Nephron progenitor cell (in vitro differentiated cells): ENCODE measurements at places on chromosomes 12 and 14.

- H3K4me1 ChIP-seq = no peaks in the 10 kb centered on the region
- H3K27ac ChIP-seq = no peak overlapping the region
- no peaks in the 10 kb centered on the region for H3K36me3 ChIP-seq
- DNase-seq = no peak
Observed at GRCh38 chr14:48771717-48772116, 814.5 kb downstream of the RPS29 start.

DNA sequence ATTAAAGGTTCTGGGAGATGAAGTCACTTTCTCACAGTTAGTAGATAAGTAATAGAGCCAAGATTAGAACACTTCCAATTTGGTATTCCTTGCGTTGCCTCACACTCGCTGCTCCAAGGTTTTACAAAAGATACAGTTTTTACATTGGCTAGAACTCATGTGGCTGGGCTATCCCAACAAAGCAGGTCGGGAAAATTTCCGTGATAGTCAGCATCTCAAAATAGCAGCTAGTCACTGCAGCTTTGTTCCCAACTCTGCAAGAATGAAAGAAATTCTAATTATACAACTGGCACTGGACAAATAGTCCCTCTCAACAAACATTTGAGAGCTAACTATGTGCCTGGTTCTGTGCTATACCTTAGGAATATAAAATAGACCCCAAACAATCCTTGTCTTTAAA is 24.6 kb upstream of the PPP1R12A start:
- H3K4me1 ChIP-seq = no peaks in the 10 kb centered on the region
- peaks cover 13% of the 10 kb centered on the region for H3K27me3 ChIP-seq
- no peak overlapping the region for H3K4me3 ChIP-seq
- H3K36me3 ChIP-seq = peaks cover 6% of the 10 kb centered on the region
- DNase-seq = no peak

DNA sequence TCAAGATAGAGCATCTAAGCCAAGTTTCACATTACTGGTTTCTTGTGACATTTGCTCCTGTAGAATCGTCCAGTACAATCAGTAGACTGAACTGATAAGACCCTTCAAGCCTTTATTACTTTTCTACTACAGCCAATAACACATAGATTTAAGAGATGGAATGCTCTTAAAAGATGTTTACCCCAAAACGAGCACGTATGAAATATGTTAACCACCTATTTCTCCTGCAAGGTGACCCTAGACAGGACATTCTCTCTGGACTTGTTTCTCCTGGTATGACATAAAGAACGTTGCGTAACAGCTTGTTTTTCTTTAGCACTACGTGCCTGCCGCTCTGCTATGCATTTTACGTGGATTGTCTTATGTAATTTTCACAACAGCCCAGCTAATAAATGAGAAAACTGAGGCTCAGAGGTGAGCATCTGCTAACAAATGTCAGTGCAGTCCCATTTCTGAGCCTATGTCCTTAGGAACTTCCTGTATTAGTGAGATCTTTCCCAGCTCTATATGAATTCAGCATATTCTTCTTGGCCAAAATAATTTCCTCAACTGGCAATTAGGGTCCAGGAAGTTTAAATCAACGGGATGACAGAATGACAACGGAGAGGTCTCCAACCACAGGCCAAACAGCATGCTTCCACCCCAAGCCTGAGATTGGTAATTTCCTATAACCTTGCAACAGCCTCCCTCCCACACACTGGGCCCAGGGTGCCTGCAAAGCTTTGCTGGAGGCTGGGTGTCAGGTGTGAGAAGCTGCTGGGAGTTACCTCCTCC is 3.7 kb downstream of the NFKBIA start:
- peaks cover 55% of the 10 kb centered on the region for H3K4me1 ChIP-seq
- H3K27me3 ChIP-seq = no peaks in the 10 kb centered on the region
- peak overlapping the region; percentile 64 for H3K27ac ChIP-seq
- no peak for DNase-seq
- H3K36me3 ChIP-seq = peaks cover 42% of the 10 kb centered on the region

DNA sequence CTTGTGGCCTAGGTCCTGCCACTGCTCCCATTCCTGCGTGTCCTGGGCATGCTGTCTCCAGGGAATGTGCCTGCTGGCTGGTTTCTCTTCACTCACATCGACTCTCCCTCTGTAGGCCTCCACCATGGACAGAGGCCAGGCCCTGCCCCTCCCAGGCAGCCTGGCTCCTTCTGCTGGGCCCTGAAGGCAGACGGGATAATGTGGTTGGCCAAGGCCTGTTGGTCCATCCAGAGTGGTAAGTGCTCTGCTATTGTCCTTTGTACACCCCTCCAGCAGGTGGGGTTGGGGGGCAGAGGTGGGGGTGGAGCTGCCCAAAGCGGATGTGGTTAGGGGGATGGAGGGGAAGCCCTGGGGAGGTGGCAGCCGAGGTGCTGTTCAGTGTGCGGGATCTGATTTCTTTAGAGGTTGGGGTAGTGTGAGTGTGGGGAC is 9.5 kb upstream of the NR4A1 start:
- no peak overlapping the region for H3K27ac ChIP-seq
- no peak for DNase-seq
- H3K36me3 ChIP-seq = no peaks in the 10 kb centered on the region
- peaks cover 9% of the 10 kb centered on the region for H3K27me3 ChIP-seq
- H3K4me3 ChIP-seq = no peak overlapping the region

DNA sequence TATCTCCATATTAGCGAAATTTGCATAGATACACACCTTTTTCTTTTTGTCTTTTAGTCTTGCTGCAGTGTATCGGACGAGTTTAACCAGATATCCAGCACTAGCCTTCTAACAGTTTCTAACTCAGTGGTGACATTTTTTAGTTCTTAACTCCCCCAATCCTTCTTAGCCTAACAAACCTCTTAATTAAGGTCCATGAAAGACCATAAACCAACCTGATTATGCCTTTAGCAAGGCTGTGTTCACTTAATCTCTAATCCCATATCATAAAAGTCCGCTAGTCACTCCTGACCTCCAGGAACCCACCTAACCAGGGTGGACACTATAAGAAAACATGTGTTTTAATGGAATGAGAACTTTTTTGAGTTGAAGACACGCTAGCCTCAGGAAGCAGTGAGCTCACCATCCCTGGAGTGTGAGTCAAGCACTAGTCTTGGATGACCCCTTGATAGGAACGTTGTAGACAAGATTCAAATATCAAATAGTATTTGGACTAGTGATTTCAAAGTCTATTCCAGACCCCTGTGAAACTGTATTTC is 9.5 kb downstream of the CDKN1B start:
- peaks cover 17% of the 10 kb centered on the region for H3K27me3 ChIP-seq
- H3K4me1 ChIP-seq = peaks cover 49% of the 10 kb centered on the region
- peak overlapping the region; percentile 98 for H3K4me3 ChIP-seq
- no peak for DNase-seq
- peak overlapping the region; percentile 98 for H3K27ac ChIP-seq

DNA sequence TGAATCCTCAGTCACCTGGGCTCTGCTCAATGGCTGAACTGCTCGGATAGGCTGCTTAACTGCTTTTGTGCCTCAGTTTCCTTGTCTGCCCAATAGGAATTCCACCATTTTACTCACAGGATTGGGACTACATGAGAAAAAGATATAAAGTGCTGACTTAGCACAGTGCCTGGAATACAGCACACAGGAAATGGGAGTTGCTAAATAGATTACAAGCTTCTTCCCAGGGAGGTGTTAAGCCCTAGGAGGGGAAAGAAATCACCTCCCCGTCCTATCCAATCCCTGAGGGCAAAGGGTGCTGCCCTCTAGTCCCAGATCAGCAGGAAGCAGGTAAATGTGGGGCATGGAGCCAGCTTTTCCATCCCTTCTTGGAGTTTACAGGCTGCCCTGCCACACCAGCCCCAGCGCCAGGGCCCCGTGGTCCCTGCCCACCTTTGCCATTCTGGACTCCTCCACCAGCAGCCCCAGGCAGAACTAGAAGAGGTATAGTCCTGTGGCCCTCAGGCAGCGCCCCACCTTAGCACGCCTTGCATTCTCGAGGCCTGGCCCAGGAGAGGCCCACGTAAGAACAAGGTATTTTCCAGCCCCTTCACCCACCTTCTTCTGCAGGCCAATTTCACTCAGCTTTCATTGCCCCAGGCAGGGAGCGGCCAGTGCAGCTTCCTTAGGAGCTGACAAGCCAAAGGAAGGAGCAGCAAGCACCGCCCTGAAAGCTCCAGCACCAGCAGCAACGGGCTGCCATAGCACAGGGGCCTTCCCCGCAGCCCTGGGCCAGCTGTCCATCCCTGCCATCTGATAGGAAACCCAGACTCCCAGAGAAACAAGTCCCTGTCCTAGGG is 28.8 kb upstream of the RPLP0 start:
- peaks cover 99% of the 10 kb centered on the region for H3K4me1 ChIP-seq
- no peak overlapping the region for H3K4me3 ChIP-seq
- DNase-seq = no peak
- no peaks in the 10 kb centered on the region for H3K27me3 ChIP-seq
- peak overlapping the region; percentile 98 for H3K27ac ChIP-seq

GRCh38 chr12:57162553-57163125 is 15.2 kb upstream of the LRP1-AS start:
- DNase-seq = no peak
- H3K4me1 ChIP-seq = peaks cover 40% of the 10 kb centered on the region
- H3K36me3 ChIP-seq = peaks cover 75% of the 10 kb centered on the region
- no peak overlapping the region for H3K27ac ChIP-seq
- H3K27me3 ChIP-seq = no peaks in the 10 kb centered on the region

GRCh38 chr14:92684801-92685560 is 63.4 kb downstream of the LGMN start:
- peaks cover 45% of the 10 kb centered on the region for H3K27me3 ChIP-seq
- no peak overlapping the region for H3K4me3 ChIP-seq
- no peak overlapping the region for H3K27ac ChIP-seq
- H3K36me3 ChIP-seq = no peaks in the 10 kb centered on the region

GRCh38 chr12:29460082-29460481 is 37.4 kb downstream of the OVCH1 start:
- no peaks in the 10 kb centered on the region for H3K4me1 ChIP-seq
- no peak overlapping the region for H3K4me3 ChIP-seq
- no peak for DNase-seq
- no peaks in the 10 kb centered on the region for H3K27me3 ChIP-seq
- H3K36me3 ChIP-seq = no peaks in the 10 kb centered on the region
- no peak overlapping the region for H3K27ac ChIP-seq

DNA sequence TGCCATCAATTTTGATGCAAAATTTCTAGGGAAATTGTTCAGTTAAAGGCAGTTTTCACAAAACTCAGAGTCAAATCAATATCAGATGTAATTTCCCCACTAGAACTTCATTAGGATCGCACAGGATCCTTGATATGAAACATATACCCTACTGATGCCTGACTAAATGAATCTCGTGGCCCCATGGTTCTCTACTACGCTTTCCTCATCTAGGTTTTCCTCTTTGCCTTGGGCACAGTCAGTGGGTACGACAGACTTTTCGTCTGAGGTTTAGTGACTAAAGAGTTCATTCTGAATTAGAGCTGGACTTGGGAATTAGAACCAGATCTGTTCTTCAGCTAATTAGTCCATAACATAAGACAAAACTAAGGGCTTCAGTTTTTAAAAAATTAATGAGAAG is 42.5 kb upstream of the GNPNAT1 start:
- peaks cover 4% of the 10 kb centered on the region for H3K27me3 ChIP-seq
- peaks cover 45% of the 10 kb centered on the region for H3K4me1 ChIP-seq
- H3K27ac ChIP-seq = no peak overlapping the region
- peaks cover 4% of the 10 kb centered on the region for H3K36me3 ChIP-seq
- DNase-seq = no peak

DNA sequence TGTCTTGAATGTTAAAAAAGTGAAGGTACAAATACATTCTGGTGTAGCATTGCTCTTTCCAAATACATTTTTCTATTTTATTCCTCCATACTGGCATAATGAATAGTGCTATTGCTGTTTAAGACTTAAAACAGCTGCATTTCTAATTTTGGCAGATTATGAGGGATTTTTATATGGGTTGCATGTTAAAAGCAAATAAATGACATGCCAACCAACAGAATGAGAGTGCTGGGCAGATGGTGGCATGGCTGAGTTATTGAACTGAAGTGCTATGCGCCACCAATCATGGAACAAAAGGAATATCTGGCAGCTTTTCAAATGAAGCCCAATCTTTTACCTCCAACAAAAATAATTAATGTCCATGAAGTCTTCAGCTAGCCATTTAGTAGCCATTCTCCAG is 215.0 kb downstream of the PRKD1 start:
- no peak overlapping the region for H3K27ac ChIP-seq
- H3K4me3 ChIP-seq = no peak overlapping the region
- H3K4me1 ChIP-seq = no peaks in the 10 kb centered on the region
- no peak for DNase-seq
- no peaks in the 10 kb centered on the region for H3K36me3 ChIP-seq

DNA sequence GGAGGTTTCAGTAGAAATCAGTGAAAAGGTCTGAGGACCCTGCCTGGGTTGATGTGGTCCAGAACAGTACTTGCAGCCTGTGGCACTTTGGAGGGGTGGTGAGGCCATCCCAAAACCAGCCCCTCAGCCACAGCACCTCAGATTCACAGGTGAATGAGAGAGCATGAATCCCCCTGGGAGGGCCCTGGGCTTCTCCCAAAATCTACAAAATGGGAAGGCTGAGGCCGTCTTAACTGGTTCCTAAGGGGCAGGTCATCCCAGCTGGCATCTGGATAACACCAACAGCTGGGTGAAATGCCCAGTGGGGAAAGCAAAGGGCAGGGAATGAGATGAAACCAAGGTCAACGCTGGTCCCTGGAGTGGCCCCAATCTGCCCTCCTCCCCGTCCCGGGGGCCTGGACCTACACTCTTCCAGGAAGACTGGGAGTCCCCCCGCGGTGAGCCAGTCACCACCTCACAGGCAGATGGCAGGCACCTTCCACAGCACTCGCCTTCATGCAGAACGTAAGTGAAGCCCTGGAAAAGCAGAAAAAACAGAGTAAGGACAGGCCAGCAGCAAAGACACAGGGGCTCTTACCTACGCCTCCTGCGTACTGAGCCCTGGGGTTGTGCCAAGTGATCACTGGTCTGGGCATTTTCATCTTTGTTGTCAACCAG is 26.3 kb upstream of the ANO2 start:
- H3K4me1 ChIP-seq = peaks cover 5% of the 10 kb centered on the region
- no peaks in the 10 kb centered on the region for H3K36me3 ChIP-seq
- no peak overlapping the region for H3K4me3 ChIP-seq
- H3K27me3 ChIP-seq = peaks cover 27% of the 10 kb centered on the region

- H3K36me3 ChIP-seq = no peaks in the 10 kb centered on the region
- no peak overlapping the region for H3K27ac ChIP-seq
- DNase-seq = peak; percentile 83
- peaks cover 8% of the 10 kb centered on the region for H3K27me3 ChIP-seq
Observed at GRCh38 chr12:114625294-114625851, 58.6 kb downstream of the TBX3 start.

GRCh38 chr14:68862954-68863594 is 70.2 kb upstream of the ZFP36L1 start:
- peaks cover 8% of the 10 kb centered on the region for H3K36me3 ChIP-seq
- H3K4me3 ChIP-seq = no peak overlapping the region
- peaks cover 10% of the 10 kb centered on the region for H3K4me1 ChIP-seq
- H3K27me3 ChIP-seq = peaks cover 4% of the 10 kb centered on the region
- H3K27ac ChIP-seq = no peak overlapping the region
- DNase-seq = peak; percentile 80

- H3K27me3 ChIP-seq = peaks cover 29% of the 10 kb centered on the region
- DNase-seq = peak; percentile 17
- peaks cover 20% of the 10 kb centered on the region for H3K4me1 ChIP-seq
- peaks cover 10% of the 10 kb centered on the region for H3K36me3 ChIP-seq
Observed at GRCh38 chr12:44874981-44875416, 1.1 kb downstream of the NELL2 start.
